ENCODE measurements at places on chromosomes 3 and 15.
A peak's percentile ranks its signal among the peaks of the same experiment; 100 is the strongest.

- H3K36me3 ChIP-seq, result no peaks in the 10 kb centered on the region
- peak; percentile 70 for DNase-seq
- peak overlapping the region; percentile 86 for H3K27ac ChIP-seq
- H3K4me3 ChIP-seq, result no peak overlapping the region
- no peaks in the 10 kb centered on the region for H3K27me3 ChIP-seq
Observed at GRCh38 chr3:122301063-122301462, 24.0 kb upstream of the CSTA start.

- peak overlapping the region; percentile 94 for H3K27ac ChIP-seq
- no peaks in the 10 kb centered on the region for H3K36me3 ChIP-seq
- H3K4me3 ChIP-seq, result peak overlapping the region; percentile 93
- no peak for DNase-seq
- H3K4me1 ChIP-seq, result peaks cover 23% of the 10 kb centered on the region
- no peaks in the 10 kb centered on the region for H3K27me3 ChIP-seq
Observed at GRCh38 chr15:74873756-74874424, 725 bp upstream of the SCAMP2 start.

DNA sequence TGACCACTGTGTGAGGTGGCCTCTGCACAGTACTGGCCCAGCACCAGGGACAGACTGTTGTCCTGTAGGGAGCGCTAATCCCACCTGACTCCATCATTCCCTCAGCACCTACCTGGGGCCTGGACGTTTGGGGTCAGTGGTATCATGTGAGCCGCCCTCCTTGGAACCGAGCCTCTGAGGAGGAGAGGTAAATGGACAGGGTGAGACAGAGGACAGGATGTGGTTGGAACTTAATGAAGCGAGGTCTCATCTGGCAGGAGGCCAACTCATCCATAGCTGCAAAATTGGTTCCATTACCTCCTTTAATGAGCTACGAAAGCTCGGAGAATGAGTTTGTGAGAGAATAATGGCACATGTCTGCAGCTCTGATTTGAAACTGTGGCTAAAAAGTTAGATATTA lies 13.9 kb downstream of the MAPKAPK3 start:
- peaks cover 6% of the 10 kb centered on the region for H3K36me3 ChIP-seq
- no peak overlapping the region for H3K4me3 ChIP-seq
- DNase-seq, result no peak
- H3K27me3 ChIP-seq, result no peaks in the 10 kb centered on the region

DNA sequence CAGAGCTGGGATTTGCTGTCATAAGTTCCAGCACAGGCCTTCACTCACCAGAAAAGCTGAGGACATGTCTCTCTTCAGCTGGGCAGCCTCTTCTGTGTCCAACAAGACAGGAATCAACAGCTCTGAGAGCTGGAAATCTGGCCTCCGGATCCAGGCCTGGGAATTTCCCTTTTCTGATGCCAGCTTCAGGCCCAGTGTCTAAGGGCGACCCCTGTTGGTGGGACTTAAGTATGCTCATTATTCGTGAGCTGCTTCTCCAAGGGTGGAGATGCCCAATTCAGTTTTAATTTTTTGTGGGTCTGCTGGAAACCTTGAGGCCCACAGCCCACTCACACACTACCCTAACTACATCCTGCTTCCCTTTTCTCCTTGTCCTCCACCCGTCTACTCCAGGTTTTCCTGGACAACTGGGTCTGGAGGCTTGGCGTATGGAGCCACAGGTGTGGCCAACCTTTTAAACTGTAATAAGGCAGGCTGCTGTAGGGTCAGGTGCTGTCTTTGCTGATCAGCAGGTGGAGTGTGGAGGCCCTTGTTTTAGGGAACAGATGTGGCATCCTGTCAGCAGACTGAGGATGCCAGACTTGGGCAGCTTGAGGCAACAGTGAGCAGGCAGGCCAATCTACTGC lies 2.6 kb upstream of the CEMIP start:
- no peak overlapping the region for H3K27ac ChIP-seq
- H3K27me3 ChIP-seq, result peaks cover 18% of the 10 kb centered on the region
- DNase-seq, result no peak
- no peaks in the 10 kb centered on the region for H3K4me1 ChIP-seq
- no peaks in the 10 kb centered on the region for H3K36me3 ChIP-seq

GRCh38 chr3:30091686-30092085 lies 514.7 kb upstream of the TGFBR2 start:
- DNase-seq, result no peak
- H3K4me3 ChIP-seq, result no peak overlapping the region
- H3K27ac ChIP-seq, result no peak overlapping the region
- no peaks in the 10 kb centered on the region for H3K27me3 ChIP-seq

GRCh38 chr15:70132571-70132970 lies 34.9 kb upstream of the TLE3 start:
- peaks cover 4% of the 10 kb centered on the region for H3K4me1 ChIP-seq
- no peaks in the 10 kb centered on the region for H3K27me3 ChIP-seq
- H3K36me3 ChIP-seq, result no peaks in the 10 kb centered on the region
- H3K4me3 ChIP-seq, result no peak overlapping the region
- DNase-seq, result no peak
- no peak overlapping the region for H3K27ac ChIP-seq

DNA sequence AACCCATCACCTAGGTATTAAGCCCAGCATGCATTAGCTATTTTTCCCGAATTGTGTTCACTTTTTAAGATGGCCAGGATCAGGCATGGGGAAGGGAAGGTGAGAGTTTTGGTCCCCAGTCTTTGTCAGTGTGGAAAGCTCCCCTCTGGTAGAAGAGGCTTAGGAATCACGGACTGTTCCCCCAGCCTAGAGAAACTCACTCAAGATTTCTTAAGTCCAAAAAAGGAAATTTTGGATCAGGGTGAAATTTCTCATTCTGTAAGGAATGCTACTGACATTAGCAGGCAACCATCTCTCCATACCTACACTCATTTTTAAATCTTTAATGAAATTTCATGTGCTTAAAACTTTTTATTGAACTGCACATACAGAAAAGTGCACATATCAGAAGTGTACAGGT lies 70.3 kb upstream of the GALNT15 start:
- H3K4me1 ChIP-seq, result no peaks in the 10 kb centered on the region
- no peak for DNase-seq
- H3K27ac ChIP-seq, result no peak overlapping the region
- no peak overlapping the region for H3K4me3 ChIP-seq

DNA sequence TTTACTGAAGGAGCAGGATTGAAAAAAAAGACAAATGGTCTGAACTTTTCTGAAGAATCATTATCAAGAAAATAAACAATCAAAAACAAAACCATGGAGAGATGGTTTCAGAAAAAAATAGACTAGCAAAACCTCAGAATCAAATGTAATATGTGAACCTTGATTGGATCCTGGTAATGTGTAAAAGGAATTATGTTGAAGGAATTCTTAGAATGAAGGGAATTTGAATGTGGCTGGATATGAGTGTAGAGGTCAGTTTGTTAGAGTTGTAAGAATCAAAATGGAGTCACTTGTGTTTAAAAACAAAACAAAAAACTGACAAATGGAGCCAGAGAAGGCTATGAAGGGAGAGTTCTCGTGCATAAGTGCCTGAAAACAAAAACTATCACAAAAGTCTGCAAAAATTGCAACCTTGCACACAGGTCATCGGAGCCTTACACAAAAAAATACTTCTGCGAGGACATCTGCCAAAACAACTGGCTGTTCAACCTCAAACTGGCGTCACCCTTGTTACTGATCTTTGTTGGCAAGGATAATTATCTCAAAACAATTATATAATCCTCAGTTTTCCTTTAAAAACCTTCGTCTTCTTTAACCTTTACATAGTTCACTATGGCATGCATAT lies 19.1 kb upstream of the ATP13A3 start:
- DNase-seq, result no peak
- no peak overlapping the region for H3K4me3 ChIP-seq
- no peak overlapping the region for H3K27ac ChIP-seq

- no peak overlapping the region for H3K27ac ChIP-seq
- no peak overlapping the region for H3K4me3 ChIP-seq
- DNase-seq, result no peak
- H3K36me3 ChIP-seq, result no peaks in the 10 kb centered on the region
Observed at GRCh38 chr3:27900316-27900715, 178.2 kb upstream of the EOMES start.
